Gastroesophageal sphincter (tissue), 4 donors: ENCODE measurements at places on chromosomes 7 and 10. TPM values are rescaled to one million over a fixed set of nuclear protein-coding genes. Genes with fewer than 3 reads are reported as not detected.

The POLL gene
- 22.9 TPM for total RNA-seq

GRCh38 chr10:17409170-17409733, 45.1 kb downstream of the ST8SIA6 start:
- ATAC-seq = no peak

- ATAC-seq = peak; percentile 41
Observed at GRCh38 chr10:128812000-128812399, 655.0 kb upstream of the MGMT start.

The FEZF1 gene
- not detected for total RNA-seq

DNA sequence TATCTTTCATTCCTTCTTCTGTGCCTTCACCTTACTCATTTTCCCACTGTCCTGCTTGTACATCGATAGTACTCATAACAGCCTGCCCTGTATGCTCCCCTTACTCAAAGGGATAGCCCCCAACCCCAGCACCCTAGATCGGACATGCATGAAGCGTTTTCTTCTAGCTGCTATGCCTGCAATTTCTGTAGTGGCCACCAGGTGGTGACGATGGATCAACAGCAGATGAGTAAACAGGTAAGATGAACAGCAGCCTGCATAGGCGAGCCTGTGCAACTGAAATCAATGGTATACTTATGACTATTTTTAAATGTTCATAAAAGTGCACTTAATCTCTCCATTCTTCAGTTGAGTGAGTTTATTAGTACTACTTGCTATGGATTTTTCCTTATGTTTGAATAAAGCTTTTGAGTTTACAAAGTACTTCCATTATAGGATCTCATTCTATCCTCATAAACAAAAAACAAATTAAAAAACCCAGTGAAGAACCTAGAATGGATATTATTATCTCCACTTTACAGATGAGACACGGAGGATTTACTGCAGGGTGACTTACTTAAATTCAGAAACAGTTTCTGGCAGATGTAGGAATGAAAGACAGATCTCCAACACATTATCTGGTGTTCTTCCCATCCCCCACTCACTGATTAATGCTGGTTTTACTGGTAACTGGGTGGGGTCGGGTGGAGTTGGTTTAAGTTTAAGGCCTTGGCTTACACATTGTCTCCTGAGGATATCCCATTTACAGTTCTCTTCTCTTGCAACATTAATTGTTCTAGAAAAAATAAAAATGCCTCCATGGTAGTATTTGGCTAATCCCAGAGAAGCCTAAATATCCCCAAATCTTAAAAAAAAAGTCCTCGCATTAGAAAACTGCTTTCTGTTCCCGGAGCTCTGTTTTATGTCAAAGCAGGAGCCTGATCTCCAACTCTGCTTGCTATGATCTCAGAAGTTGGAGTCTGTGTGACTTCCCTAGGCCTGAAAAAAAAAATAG, 222.1 kb downstream of the GLI3 start:
- ATAC-seq = peak; percentile 51
